ENCODE measurements at places on chromosomes 4 and X.

DNA sequence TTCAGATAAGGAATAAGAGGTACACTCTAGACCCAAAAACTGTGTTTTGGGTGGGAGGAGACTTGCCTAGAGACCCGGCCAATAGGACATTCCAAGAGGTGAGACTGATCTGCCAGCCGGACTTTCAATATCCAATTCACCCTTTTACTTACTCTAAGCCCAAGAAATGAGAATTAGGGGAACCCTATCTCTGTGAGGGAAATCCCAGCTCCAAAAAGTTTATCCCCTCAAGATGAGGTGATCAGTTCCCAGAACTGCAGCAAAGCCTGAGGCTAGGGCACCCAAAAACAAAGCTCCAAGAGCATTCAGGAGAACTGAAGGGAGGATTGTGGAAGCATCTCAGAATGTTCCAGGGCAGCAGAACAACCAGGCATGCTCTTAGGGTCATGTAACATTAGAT lies 251.7 kb downstream of the PTTG2 start:
- no peak for DNase-seq

GRCh38 chr4:184268584-184269160 lies 51.0 kb upstream of the ENPP6 start:
- DNase-seq: no peak

GRCh38 chrX:21047034-21047455 lies 327.2 kb upstream of the CNKSR2 start:
- DNase-seq: no peak

GRCh38 chr4:123304151-123304964 lies 92.2 kb upstream of the SPRY1 start:
- no peak for DNase-seq

- no peak for DNase-seq
Observed at GRCh38 chr4:92359491-92359890, 55.7 kb downstream of the GRID2 start.

GRCh38 chr4:85790582-85790981 lies 315.6 kb downstream of the ARHGAP24 start:
- DNase-seq: peak; percentile 11

DNA sequence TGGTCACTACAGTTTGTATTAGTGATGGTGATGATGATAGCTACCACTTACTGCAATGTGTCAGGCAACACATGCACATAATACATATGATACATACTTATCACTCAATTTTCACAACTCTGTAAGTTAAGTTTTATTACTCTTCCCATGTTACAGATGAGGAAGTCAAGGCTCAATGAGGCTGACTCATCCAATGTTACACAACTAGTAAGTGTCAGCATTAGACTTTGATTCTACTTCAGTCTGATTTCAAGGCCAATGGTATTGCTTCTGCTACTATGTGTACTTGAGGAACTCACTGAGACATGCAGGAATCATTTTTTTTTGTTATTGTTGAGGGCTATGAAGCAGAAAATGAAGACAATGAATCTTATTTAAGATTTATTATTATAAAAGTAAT lies 96.4 kb upstream of the TRPC5OS start:
- DNase-seq: no peak

DNA sequence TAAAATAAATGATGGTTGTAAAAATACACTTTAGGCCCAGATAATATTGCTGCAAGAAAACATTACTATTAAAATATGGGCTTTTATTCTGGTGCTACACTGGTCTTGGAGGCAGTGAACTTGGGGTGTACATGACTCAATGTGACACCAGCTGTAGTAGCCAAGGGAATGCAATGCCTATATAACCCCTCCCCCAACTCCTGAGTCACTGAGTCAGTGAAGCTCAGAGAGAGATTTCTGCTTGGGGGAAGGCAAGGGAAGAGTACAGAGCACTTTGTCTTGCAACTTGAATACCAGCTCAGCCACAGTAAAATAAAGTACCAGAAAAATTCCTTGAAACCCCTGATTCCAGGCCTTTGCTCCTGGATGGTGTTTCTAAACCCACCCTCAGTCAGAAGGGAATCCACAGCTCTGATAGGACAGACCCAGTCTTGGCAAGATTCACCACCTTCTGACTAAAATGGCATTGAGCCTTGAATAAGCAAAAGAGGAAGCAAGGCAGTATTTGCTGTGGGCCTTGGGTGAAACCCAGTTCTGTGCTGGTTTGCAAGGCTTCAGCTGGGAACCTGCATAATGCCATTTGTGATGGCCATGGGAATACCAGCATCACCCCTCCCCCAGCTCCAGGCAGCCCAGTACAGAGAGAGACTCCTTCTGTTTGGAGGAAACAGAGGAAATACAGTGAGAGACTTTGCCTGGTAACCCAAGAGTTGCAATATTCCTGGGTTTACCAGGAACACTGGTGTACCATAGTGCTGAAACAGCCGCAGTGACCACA lies 209.9 kb downstream of the IQCM start:
- DNase-seq: no peak

GRCh38 chr4:97665553-97665952 lies 477.7 kb downstream of the STPG2 start:
- no peak for DNase-seq

DNA sequence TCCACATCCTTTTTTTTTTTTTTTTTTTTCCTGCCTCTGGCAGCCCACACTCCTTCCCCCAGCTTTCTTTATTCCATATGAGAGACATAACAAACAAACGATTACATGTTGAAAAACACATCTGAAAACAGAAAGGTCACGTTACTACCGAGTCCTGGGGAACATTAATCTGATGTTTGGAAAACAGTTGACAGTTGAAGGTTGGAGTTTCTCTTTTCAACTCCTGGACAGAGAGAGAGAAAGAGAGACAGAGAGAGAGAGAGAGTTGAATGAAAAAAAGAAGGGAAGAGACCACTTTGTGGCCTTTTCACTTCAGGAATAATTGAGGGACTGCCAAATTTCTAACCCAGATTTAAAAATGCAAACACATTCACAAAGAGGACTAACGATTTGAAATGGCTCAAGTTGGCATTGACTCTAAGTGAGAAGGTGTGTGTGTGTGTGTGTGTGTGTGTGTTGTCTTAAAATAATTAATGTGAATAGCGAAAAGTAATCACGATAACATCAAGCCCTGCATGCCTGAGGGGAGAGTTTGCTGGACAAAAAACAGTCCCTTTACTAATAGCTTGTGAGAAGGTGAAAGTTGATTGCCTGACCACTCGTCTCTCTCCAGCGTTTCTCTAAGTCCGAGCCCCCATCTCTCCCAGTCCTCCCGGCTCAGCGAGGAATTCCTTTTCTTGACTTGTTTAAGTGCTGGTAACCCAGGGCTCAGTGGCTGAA lies 67.3 kb downstream of the FBXO8 start:
- no peak for DNase-seq

DNA sequence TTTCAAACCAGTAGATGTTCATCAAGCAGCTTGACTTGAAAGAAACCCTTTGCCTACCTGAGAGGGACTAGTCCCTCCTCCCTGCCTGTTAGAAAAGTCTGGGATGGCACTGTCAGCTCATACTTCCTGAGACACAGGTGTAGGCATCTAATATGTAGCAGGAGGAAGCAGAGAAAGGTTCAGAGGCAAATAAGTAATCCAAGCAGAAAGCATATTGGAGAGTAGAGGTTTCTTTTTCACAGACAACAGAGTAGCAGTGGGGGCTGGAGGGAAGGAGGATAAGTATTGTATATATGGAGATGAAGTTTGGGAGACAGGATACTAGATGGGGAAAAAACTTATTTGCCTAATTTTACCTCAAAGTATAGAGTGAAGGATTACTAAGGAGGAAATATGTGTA lies 81.5 kb downstream of the FNIP2 start:
- no peak for DNase-seq

DNA sequence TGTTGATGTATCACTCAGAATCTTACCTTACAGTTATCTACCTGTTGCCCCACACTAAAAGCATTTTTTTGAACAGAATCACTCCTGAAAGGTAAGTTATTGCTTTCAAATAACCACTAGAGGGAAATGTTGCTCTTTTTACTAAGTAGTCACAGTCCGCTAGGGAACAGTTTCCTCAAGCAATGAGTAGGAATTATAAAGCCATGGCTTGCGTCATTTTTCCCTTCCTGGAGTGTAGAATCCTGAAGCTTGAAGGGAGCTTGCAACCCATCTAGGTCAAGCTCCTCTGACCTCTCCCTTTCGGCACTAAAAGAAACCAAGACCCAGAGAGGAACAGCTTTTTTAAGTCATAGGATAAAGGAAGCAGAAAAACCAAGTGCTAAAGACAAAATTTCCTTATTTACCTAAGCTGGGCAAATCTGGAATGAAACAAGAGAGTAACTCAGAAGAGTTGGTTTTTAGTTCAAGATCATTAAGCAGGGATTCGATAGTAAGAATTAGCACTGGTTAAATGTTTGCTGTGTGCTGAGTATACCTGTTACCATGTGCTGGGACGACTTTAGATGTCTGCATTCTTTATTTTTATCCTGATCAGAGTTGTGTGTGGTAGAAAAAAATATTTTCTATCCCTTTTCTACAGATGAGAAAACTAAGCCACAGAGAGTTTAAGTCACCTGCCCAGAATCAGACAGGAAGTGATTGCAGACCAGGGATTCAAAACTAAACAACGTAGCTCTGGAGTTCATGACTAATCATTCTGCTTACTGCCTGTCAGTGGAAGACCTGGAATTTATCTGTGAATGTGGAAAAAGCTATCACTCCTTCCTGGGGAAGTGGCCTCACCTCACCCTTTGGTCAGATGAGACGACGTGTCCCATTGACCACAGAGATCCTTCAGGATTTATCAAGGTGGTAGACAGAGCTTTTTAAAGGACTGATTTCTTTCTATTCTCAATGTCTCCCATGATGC lies 631.5 kb downstream of the RAB28 start:
- peak; percentile 83 for DNase-seq

DNA sequence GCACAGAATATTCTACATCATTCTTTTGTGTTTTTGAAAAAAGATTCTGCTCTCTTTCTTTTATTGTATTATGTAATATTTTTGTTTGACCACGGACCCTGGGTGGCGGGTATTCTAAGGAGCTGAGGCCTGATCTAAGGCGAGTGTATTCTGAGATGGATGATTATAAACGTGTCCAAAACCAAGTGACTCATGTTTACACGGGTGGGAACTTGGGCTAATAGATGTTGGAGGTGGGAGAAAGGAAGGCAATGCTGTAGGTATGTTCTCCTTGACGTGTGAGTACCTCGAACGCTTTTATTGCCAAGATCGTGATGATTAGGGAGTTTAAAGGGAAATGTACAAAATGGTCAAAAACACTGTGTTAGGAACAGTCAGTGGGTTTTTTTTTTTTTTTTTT lies 188.9 kb upstream of the FAT1 start:
- DNase-seq: no peak

DNA sequence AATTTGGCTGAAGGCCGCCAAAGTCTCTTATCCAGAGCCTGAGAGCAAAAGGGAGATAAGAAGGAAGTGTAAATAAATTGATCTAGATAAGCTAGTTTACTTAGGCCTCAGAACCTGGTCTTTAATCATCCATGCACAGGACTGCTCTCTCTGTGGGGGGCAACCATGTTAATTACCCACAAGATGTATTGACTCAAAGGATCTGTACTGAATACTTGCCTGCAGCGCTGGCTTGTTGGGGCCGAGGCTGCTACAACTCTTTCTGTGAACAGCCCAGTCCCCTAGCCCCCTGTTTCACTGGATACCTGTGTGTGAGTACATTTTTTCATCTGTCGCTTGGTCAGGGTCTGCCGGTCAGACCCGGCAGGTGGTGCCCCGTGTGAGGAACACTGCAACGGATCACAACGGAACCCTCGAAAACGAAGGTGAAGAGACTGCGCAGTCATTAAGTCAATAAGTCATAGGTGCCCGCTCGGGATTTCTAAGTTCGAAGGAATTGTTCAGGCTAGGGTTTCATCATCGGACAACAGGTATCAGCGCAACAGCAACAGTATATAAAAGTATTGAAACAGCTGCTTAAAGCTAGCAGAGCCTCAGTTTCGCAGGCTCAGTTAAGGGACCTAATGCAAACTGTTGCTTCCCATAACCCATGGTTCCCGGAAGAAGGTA lies 8.3 kb downstream of the MAGEA11 start:
- DNase-seq: peak; percentile 15

GRCh38 chrX:50093625-50094024 lies 107.2 kb downstream of the AKAP4 start:
- no peak for DNase-seq

- DNase-seq: no peak
Observed at GRCh38 chr4:106261980-106262379, 54.0 kb downstream of the TBCK start.

DNA sequence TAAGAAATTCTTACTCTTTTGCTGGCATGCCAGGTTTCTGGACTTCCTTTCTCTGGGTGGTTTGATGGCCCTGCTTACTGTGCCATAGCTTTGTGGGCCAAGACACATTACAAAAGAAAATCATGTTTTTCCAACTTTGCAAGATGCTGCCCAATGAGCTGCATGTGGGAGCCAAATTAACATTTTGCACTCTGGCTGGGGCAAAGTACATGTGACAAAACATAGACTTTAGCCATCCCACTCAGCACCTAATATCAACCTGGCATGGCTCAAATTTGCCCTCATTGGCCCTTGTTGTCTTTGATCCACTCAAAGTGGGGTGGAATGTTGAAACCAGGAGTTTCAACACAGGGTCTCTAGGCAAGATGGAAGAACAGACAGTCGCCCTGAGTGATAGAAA lies 40.0 kb upstream of the DYNLT3 start:
- DNase-seq: no peak

GRCh38 chrX:10484683-10485247 lies 135.6 kb downstream of the MID1 start:
- DNase-seq: no peak

DNA sequence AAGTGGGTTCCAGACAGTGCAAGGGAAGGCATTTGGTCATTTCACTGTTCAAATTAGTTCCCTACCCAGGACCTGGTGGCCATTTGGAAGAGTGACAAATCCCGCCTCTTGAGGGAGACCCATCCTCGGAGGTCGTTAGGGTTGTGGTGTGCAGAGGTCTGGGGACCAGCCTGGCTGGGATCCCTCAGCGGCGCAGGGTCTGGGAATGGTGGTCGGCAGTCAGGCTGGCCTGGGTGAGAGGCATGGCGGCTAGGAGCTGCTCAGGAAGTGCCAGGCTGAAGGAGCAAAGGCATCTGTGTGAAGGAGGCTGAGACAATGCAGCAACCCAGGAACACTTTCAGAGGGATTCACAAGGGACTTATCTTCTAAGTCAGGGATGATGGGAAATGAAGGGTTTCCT lies 6.7 kb downstream of the NLGN3 start:
- no peak for DNase-seq

DNA sequence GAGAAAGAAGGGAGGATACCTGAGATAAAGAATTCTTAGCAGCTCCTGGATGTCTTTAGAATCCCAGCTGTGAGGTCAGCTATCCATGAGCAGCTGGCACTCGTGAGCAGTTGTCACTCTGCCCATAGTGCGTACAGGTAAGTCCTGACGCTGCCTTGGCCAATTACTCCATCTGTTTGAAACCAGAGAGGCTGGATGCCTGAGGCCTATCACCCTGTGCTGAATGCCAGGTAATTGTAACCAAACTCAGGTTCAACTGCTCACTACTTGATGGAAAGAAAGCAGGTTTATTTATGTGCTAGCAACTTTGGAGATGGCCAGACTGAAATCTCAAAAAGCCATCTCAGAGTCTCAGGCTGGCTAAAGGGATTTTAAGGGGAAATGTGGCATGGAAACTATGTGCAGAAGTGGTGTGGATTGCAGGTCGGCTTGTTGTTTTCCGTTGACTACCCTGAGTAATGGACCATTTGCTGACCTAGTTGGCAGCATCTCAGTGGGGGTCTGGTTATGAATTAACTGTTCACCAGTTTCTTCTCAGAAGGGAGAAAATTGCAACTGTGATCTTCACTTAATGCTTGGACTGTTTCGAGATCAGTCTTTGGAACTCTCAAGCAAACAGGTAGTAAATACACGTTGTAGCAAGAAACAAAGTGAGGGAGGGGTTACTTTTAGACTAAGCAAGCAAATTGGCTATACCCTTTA lies 1614.0 kb upstream of the PCDH10 start:
- DNase-seq: no peak
